ENCODE measurements at places on chromosomes 5 and 9. TPM values are rescaled to one million over a fixed set of nuclear protein-coding genes. Genes with fewer than 3 reads are reported as not detected.
A peak's percentile ranks its signal among the peaks of the same experiment; 100 is the strongest.

- no peak for DNase-seq
These were observed 9.4 kb downstream of the OTULINL start for GRCh38 chr5:14590949-14591348.

DNA sequence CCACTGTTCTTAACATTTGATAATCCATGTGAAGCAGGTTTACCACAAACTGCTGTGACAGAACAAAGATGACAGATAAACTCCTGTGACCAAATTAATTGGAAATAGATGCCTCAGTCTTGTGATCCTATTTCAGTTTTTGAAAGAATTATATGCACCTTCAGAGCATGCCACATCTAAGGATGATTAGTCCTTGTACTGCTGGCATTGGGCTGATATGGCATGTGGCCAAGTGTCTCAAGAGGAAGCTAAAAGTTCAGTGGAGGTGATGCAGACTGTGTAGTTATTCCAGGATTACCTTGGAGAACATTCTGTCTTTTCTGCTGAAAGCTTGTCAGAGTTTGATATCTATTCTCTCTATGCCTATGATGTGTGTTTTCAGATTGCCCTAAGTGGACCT is 314.4 kb upstream of the EFNA5 start:
- DNase-seq, result peak; percentile 56

DNA sequence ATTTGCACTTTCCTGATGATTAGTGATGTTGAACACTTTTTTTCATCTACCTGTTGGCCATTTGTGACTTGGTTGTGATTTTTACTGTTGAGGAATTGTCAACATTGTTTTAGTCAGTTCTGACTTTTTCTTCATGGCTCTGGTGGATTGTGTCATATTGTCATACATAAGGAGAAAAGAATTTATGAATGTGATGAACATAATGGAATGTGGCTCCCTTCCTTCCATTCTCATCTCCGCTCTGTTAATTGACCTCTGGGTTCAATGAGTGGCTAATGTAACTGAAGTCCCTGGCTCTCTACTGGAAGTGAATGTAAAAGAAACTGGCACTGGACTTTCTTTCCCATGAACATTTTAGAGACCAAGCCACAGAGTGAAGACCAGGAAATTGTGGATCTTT is 49.2 kb downstream of the KIAA1958 start:
- peak; percentile 81 for DNase-seq

- no peak for DNase-seq
These were observed 330.7 kb upstream of the POU5F2 start for GRCh38 chr5:94072116-94072515.

GRCh38 chr9:12716823-12717600 is 23.8 kb downstream of the TYRP1 start:
- DNase-seq, result no peak

DNA sequence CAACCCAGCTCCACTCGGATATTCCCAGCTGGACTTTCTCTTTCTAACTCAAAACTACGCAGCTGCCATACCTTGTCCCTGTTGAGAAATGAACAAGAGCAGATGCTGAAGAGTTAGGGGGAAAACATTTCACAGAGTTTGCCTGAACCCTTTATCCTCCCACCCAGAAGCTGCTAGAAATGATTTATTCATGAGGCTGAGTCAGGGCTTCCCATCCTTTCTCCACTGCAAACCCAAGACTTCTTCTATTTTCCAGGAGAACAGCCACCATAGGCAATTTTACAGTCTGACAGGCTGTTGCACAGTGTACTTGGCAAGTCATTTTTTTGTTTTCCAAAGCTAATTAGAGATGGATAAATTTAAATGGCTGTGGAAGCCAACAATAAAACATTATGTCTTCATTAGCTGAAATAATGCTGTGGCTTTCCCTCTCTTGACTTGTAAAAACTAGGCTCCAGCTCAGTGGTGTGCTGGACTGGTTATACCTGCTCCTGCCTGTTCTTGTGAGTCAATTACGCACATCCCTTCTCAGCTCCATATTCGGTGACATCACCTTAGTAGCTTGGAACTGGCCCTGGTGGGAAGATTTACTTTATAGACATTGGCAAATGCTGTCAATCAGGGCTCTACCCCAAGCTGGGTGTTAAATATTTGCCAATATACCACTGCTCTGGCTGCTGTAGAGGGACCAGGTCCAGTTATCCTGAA is 71.9 kb downstream of the KIF4B start:
- DNase-seq, result no peak

DNA sequence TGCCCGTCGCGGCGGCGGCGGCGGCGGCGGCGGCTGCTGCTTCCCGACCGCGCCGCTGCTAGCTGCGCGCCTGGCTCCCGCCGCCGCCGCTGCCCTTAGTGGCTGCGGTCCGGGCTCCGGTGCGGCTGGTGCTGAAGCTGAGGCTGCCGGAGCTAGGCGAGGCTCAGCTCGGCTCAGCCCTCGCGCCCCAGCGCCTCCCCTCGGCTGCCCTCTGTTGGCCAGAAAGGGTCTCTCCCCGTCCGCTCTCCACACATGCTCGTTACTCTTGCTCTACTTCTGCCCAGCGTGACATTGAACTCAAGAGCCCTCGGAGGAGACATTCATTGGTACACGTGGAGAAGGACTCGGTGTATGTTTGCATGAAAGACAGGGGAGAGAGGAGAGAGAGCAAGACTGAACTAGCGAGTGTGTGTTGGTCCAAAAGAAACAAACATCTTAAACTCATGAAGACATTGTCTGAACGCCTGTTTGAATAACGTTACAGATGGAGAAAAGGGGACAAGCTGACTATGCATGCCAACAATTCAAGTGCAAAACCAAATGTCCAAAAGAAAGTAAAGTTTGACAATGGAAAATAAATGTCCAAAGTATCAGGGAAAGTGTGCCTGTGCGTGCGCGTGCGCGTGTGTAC is at the start of gene HCN1:
HCN1 (minus strand) TSS at position 175 of the 631 bp plus-strand sequence.
- DNase-seq, result peak; percentile 84

- DNase-seq, result no peak
These were observed 114.9 kb downstream of the TRIO start for GRCh38 chr5:14257995-14258403.

GRCh38 chr5:52469420-52469819 is 318.3 kb upstream of the ITGA1 start:
- no peak for DNase-seq

DNA sequence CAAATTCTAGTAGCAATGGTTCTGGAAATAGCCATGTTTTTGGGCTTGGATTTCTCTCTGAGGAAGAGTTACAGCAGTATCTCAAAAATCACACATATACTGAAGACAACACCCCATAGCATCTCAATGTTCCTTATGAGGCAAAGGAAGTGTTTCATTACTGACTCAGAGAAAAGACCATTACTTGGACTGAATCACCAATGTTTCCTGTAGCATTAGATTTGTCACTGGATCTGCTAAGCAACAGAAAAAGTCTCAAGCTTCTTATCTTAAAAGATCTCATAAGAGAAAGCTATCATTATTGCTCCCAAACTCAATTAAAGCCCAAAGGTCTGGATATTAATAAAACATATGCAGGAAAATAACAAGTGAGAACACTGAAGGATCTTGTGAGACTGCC is 272.4 kb downstream of the ADAMTS6 start:
- peak; percentile 94 for DNase-seq

DNA sequence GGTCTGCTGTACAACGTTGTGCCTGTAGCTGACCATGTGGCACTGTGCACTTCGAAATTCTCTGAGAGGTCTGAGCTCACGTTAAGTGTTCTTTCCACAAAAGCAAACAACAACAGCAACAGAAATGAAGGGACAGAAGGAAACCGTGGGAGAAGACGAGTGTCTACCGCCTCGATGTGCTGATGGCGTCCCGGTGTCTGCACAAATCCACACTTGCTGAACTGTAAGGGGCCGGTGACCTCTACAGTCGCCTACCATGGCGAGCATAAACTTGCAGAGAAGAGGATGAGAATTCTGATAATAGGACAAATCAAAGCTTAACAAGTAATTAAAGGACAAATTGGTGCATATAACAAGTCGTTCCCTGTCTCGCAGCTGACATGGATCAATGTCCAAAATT is 114.0 kb downstream of the ADAMTS2 start:
- DNase-seq, result no peak

DNA sequence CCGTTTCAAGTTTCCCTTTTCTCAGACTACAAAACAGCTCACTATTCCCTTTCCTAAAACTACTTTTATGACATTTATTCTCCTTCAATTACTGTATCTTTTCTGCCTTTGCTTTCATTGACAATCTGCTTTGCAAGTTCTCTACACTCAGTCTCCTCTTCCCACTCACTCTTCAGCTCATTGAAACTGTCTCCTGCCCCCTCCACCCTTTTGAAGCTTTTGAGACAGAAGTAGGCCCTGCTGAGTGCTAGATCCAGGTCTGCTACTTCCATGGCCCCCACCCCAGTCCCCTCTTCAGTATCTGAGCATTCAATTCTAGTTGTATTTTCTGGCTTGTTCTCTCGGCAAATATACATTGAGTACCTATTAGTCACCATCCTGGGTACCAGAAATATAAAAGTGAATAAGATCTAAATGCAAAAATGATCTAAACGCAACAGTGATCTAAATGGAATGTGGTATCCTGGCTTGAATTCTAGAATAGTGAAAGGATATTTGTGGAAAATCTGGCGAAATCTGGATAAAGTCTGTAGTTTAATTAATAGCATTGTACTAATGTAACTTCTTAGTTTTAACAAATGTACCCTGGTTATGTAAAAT is 58.4 kb downstream of the OR2K2 start:
- no peak for DNase-seq

DNA sequence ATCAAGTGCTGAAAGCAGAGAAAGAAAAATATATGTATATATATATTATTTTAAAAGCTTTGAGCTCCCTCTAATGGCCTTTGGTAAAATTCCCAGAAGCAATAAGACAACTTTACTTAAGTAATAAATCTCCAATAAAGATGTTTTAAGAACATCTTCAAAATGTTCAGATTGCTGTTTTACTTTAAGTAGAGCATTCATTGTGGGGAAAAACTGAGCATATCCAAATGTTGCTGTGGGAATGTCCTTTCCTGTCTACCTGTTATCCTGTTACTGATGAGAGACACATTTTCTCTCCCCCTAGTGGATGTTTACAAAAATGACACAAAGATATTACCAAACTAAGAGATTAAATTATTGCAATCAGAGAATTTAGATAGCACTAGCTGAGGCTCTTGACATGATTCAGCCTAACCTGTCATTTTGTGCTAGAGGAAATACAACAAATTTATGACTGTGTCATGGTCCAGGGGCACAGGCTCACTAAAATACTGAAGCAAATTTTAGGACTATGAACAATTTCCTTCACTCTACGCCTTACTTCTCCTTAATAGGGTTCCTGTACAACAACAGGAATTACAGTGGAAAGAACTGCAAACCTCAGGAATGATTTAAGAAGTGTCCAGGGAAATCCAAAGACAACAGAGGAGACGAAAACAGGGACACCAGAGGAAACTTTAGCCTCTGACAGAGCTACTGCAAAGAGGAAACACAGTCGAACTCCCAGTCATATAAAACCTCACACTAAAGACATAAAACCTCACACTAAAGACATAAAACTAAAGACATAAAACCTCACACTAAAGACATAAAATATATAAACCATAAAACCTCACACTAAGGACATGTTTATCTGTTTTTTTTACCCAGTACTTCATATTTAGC is 24.3 kb upstream of the PRRC1 start:
- peak; percentile 58 for DNase-seq

GRCh38 chr9:4840018-4840417 is 47.3 kb downstream of the RCL1 start:
- no peak for DNase-seq

- no peak for DNase-seq
These were observed 67.0 kb downstream of the NTRK2 start for GRCh38 chr9:84736536-84736935.

GRCh38 chr5:90833753-90834152 is 275.2 kb downstream of the ADGRV1 start:
- no peak for DNase-seq

GRCh38 chr9:89530726-89531125 is 32.8 kb upstream of the SEMA4D start:
- no peak for DNase-seq

DNA sequence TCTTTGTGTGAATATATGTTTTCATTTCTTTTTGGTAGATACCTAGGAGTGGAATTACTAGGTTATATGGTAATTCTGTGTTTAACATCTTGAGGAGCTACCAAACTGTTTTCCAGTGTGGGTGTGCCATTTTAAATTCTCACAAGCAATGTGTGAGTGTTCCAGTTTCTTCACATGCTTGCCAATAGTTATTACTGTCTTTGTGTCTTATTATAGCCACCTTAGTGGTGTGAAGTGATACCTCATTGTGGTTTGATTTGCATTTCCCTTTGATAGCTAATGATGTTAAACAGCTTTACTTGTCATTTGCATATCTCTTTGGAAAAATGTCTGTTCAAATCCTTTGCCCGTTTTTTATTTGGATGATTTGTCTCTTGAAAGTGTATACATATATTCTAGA is 513.0 kb downstream of the TMEM38B start:
- no peak for DNase-seq

GRCh38 chr5:87354496-87354895 is 58.2 kb downstream of the CCNH start:
- DNase-seq, result no peak

DNA sequence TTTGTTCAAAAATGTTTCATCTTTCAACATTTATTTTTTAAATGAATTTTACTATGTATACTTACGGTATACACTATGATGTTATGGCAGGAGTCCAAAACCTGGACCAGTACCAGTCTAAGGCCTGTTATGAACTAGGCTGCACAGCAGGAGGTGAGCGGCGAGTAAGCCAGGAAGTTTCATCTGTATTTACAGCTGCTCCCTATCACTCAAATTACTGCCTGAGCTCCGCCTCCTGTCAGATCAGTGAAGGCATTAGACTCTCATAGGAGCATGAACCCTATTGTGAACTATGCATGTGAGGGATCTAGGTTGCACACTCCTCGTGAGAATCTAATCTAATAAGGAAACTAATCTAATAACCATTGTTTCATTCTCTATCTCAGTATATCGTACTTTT is 715.5 kb upstream of the PTPRD start:
- DNase-seq, result no peak

DNA sequence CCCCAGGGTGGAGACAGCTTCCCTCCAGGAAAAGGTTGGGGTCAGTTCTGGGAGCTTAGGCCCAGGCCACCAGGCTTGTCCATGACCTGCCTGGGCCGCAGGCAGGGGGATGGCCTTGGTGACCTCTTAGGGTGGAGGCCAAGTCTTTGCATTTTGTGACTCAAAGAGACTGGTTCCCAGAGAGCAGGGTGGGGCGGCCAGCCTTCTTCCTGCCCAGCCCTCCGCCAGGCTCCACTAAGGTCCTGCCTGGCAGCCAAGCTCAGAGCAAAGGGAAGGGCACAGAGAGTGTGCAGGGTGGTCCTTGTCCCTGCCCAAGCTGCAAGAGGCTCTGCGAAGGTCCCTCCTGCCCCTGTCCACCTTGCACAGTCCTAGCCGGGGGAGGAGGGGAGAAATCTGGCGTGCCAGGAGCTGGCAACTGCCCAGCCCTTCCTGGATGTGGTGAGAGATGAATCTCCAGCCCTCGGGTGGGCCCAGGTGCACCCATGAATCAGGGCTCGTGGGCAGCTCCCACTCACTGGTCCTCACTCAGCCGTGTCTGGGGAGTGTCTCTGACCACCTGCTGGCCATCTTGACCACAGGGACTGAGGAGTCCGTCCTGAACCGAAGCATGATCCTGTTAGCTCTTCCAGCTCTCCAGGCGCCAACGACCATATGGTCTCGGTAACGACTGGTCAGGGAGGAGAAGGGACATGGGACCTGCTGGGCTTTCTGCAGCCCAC is 2.3 kb upstream of the PTGDS start:
- DNase-seq, result no peak

The PRR7 gene
- total RNA-seq, result 4.5 TPM

The ZNG1E gene
- total RNA-seq, result 33.7 TPM

The CCDC127 gene
- 5.6 TPM for total RNA-seq

The RGS7BP gene
- total RNA-seq, result 0.17 TPM

The ENTPD2 gene
- total RNA-seq, result not detected

The DEPDC1B gene
- 6.8 TPM for total RNA-seq
